ENCODE measurements at places on chromosomes 11 and 22.

- no peak for DNase-seq
Observed at GRCh38 chr11:104727768-104728167, 170.5 kb downstream of the CASP12 start.

DNA sequence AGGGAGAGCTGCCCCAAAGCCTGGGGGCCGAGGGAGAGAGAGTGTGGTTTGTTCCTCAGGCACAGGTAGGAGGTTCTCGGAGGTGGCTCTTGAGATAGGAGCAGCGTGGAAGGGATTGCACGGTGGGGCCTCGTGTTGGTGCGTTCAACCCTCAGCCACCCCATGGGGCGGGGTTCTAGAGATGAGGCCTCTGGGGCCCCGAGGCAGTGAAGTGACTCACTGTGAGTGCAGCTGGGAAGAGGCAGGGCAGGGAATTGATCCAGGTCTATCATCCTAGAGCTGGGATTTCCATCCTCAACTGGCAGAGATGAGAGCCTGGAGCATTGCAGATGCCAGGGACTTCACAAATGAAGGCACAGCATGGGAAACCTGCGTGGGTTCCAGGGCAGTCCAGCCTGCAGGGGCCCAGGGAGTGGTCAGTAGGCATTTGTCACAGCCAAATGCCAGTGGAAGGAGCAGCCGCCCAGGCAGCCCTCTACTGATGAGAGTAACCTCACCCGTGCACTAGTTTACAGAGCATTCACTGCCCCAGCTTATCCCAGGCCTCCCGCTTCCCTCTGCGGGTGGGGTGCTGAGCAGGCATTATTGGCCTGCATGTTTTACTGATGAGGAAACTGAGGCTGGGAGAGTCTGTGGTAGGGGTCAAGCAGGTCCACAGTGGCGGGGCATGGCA is 5.1 kb upstream of the SMARCB1 start:
- no peak for DNase-seq

DNA sequence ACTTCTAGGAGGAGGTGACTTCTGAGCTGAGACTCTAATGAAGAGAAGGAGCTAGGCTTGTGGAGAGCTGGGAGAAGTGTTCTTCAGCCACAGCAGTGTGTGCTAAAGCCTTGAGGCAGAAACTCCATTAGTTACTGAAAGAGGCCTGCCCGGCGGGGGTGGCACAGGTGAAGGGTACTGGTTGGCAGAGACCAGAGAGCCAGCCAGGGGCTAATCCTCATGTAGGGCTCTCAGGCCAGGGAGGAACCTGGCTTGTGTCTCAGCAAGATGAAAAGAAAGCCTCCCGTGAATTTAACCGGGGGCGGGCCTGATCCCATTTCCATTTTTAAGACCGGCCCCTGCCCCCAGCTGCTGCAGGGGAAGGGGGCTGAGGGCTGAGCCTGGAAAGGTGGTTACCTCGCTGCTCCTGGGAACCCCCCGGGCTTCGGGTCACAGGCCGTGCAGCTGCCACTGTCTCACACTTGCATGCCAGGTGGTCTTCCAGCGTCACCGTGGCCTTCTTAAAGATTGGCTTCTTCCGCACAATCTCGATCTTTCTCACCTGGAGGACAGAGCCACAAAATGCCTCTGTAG is 15.0 kb downstream of the PDGFB start:
- no peak for DNase-seq

DNA sequence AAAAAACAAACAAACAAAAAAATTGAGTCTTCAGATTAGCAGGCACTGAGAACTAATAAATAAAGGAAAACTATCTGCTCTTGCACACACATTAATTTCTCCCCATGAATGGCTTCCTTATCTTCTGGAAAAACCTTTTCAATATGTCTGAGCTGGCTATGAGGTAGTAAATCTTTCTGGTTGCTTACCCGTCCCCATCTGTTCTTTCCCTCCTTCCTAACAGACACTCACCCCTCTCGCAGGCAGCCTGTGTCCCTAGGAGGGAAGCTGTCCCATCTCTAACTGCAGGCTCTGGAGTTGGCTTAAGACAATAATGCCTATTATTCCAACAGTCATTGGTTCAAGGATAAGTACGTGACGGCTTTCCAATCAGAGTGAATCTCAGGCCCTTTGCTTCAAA is 8.2 kb upstream of the SCUBE2 start:
- DNase-seq, result no peak

DNA sequence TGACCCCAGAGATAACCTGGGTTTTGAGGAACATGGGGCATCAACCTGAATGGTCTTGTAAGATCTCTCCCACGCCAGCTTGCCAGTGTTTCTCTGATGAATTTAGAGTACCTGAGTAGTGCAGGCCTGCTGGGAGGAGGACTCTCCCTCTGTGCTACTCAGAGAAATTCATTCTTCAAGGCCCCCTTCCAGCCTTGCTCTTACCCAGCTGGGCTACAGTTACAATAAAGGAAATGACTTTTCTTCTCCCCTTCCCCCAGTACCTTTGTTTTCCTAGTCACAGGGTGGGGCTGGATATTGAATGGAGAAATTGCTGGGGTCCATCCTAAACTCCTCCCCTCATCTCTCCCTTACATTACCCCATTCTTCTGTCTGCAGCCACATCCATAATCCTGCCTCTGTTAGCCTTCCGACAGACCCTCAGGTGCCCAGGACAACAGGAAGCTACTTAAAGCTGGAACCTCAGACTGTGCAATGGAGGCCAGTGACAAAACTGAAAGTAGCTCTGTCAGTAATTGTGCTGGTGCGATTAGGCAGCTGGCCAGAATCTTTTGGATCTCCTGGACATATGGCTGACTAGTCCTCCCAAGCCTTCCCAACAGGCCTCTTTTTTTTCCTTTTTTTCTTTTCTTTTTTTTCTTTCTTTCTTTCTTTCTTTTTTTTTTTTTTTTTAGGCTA is 17.4 kb downstream of the LIMK2 start:
- DNase-seq, result no peak

GRCh38 chr11:66741153-66741552 is 12.1 kb upstream of the SPTBN2 start:
- DNase-seq, result no peak

DNA sequence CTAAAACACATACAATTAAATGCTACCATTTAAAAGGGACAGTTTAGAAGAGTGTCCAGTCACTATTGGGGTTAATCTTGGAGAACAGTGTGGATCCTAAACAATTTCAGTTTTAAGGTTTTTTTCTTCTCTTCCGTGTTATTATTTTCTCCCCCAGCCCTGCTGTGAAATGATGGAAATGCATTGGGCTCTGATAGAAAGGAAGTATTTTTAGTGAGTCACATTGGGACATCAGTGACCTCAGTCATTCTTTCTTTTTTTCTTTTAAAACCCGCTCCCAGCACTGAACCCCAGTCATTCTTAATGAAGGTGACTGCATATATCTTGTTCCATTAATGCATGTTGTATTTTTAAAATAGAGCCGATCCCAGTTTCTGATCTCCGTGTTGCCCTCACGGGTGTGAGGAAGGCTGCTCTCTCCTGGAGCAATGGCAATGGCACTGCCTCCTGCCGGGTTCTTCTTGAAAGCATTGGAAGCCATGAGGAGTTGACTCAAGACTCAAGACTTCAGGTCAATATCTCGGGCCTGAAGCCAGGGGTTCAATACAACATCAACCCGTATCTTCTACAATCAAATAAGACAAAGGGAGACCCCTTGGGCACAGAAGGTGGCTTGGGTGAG is 93.2 kb upstream of the OR4B1 start:
- no peak for DNase-seq

- DNase-seq, result no peak
Observed at GRCh38 chr22:26269572-26269971, 100.3 kb downstream of the SEZ6L start.

- DNase-seq, result no peak
Observed at GRCh38 chr11:128737704-128738103, 43.8 kb downstream of the FLI1 start.
